ENCODE measurements at places on chromosomes 6 and 20.

DNA sequence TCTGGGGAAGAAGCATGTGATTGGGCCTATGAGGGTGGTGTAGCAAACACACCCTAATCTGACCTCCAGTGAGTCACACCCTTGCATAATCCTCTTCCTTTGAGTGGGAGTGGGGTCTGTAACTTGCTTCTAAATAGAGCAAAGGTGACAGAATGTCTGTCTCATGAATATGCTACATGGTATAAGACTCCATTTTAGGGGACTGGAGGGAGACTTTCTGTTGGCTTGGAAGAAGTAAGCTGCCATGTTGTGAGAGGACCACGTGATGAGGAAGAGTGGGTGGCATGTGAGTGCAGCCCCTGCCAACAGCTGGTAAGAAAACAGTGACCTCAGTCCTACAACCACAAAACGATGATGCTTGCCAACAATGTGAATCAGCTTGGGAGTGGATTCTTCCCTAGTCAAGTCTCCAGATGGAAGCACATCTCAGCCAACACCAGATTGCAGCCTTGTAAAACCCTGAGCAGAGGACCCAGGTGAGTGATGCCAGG, 3.7 kb downstream of the AK9 start:
- DNase-seq = no peak

GRCh38 chr20:52150440-52151258, 40.9 kb downstream of the ZFP64 start:
- peak; percentile 17 for DNase-seq

GRCh38 chr6:144666781-144667180, 381.6 kb downstream of the UTRN start:
- DNase-seq = no peak

GRCh38 chr20:21517566-21518277, 3.9 kb upstream of the NKX2-2 start:
- no peak for DNase-seq

DNA sequence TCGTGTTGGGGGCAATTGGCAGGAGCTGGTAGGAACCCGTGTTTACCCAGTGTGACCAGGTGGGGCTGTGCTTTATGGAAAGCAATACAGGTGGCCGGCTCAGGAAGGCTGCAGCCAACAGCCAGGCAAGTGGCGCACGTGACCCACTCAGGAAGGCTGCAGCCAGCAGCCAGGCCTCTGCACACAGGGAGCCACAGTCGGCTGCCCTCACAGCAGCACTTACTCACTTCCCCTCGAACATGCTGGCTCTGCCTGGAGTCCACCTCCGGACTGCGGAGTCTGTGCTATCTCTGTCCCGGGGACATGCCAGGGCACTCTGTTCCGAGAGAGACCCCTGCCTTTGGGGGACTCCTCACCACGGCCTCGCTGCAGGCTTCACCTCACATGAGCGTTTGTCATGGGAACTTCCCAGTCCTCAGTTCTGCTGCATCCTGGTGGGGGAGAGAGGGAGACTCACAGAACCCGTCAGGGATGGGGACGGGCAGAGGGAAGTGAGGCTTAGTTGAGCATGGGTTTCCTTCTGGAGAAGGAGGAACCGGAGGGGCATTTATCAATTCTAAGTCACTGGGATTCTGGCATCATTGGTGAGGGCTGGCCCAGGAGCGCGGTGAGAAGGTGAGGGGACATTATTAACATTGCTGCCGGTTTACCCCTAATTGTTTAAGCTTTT, 76.8 kb downstream of the TTLL2 start:
- no peak for DNase-seq

DNA sequence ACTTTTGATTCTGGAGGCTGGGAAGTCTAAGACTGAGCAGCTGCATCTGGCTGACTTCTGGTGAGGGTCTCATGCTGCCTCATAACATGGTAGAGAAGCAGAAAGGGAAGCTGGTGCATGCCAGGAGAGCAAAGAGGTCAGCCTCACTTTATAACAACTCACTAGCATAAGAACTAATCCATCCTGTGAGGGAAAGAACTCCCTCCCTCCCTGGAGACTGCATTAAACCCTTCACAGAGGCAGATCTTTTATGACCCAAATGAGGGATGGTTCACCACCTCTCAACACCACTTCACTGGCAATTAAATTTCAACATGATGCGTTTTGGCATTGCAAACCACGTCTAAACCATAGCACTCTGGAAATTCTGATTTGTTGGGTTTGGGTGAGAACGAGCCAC, 33.9 kb downstream of the STXBP5 start:
- DNase-seq = no peak

GRCh38 chr6:88641178-88641903, 322.1 kb downstream of the RNGTT start:
- DNase-seq = no peak

- no peak for DNase-seq
These were observed 30.9 kb upstream of the MLN start for GRCh38 chr6:33834401-33835392.

GRCh38 chr6:52164319-52165094, 21.7 kb upstream of the IL17A start:
- no peak for DNase-seq

DNA sequence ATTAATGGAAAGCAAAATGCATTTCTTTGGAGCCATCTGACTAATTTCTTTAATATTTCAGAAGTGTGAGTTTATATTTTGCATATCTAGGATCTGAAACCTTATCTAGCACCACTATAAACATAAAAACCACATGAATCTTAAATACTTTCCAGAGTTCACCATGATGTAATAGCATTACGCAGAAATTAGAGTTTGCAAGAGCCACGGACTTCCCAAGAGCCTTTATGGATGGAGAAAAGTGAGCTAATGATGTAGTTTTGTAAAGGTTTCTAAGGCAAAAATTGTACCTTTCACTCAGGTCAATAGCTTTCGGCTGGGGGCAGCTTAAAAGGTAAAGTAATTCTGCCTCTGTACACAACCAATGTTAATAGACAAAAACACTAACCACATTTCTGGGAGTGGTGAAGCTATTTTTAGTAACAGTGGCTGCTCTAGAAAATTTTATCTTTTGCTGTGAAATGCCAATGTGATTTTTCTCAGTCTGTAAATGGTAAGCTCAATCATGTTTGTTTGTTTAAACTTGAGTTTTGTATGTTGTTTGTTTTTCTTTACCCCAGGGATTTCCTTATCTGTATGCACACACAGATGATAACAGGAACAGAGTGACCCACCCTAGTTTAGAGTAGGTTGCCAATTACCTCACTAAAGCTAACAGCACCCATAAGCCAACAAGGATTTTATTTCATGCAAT, 80.5 kb downstream of the FILIP1 start:
- no peak for DNase-seq

DNA sequence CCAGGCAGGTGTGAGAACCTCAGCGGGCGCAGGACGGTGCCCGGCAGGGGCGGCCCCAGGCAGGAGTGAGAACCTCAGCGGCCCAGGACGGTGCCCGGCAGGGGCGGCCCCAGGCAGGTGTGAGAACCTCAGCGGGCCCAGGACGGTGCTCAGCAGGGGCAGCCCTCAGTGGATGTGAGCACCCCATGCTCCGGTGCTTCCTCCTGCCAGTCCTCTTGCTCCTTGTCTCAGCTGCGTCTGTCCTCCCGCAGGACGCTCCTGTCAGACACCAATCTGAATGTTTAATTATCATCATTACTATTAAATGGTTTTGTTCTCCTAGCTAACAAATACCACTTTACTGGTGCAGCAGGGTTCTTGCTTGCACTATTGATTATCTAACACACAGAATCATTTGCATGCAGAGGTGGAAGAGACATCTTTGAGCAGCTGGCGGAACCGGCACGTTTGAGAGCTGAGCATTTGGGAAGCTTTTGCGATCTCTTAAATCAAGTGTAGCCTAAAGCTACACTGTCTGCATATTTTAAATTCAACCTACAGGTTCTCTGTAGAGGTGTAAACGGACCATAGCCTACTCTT, 39.4 kb upstream of the DACT2 start:
- no peak for DNase-seq

DNA sequence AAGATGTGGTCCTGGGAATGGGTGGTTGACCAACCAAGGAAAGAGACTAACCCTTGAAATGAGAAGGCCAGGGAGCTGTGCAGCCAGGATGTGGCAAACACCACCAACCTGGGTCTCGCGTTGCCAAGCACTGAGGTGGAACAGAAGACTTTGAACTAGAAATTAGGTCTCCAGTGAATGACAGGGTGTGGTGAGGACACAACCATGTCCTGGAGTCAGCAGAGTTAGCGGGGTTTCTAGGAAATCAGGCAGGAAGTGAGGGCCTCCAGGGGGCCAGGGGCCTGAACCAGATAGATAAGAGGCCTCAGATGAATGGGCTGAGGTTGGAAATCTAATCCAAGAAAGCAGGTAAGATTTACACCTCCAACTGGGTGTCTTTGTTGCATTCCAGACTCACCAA, 353.3 kb upstream of the ARID1B start:
- no peak for DNase-seq

DNA sequence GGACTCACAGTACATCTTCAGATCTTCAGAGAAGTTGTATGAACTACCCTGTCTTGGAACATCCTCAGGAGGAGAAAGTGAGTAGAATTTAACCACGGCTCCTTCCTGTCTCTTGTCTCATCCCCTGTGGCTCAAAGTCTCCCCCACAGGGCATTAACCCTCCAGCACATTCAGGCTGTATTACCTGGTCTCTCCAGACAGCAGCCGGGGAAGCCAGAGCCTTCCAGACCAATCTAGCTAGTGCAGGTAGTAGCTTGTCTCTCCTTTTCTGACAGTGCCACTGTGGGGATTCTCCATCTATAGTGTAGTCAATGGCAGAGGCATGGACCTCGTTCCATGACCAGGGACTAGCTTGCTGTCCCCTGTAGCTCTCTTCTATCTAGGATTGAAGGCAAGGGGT, 16.9 kb upstream of the ELMO2 start:
- no peak for DNase-seq

DNA sequence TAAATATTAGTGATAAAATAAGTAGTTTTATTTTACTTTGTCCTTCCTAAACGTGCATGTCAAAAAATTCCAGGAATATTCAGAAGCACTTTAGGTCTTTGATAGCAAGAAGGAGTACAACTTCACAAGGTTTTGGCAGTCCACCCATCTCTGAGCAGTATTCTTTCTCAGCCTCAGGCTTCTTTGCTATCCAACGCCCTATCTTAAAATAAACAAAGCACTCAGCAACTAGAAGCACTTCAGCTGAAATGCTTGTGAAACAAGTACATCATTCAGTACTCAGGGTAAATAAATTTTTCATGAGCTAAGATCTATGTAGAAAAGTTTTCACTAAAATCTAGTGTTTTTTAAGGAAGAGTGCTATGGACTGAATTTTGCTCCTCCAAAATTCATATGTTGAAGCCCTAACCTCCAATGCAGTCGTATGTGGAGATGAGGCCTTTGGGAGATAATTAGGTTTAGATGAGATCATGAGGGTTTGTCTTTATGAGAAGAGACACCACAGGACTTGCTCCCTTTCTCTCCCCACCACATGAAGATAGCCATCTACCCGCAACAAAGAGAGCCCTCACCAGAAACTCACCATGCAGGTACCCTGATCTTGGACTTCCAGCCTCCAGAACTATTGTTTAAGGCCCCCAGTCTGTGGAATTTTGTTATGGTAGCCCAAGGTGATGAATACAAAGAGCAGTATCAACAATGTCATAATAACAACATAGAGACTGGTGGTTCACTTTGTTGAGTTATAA, 539.1 kb downstream of the TFAP2A start:
- DNase-seq = no peak

Data from hematopoietic multipotent progenitor cell treated with erythropoietin and hydrocortisone succinate and interleukin-3 and kit ligand, for 17 days (in vitro differentiated cells).